ENCODE measurements at places on chromosomes 7 and 10. TPM values are rescaled to one million over a fixed set of nuclear protein-coding genes. Genes with fewer than 3 reads are reported as not detected.

Gene GATA3
- 0.52 TPM for total RNA-seq

Gene FRMPD2
- not detected for total RNA-seq

Gene EPHA1
- 0.52 TPM for total RNA-seq

Gene SDK1
- 3.7 TPM for total RNA-seq

Gene ZNF425
- total RNA-seq = 5.2 TPM

Gene SFR1
- 2.1 TPM for total RNA-seq

Gene ADCYAP1R1
- 7.8 TPM for total RNA-seq

Gene PPP1R9A
- total RNA-seq = 42.3 TPM

Gene AGR3
- not detected for total RNA-seq

Gene ANKRD30A
- not detected for total RNA-seq

Gene PDE1C
- 2.1 TPM for total RNA-seq

Gene NOS3
- 4.7 TPM for total RNA-seq

Gene HEPACAM2
- total RNA-seq = not detected

Gene OR6B1
- not detected for total RNA-seq

Data from skeletal muscle tissue (tissue), 5 donors.